Stimulated activated CD8-positive, alpha-beta memory T cell treated with anti-CD3 and anti-CD28 coated beads, Interleukin-7, amount 100 ng/mL, for 24 hours (primary cell): ENCODE measurements at places on chromosomes 4 and X.

- DNase-seq: no peak
Observed at GRCh38 chr4:147160908-147161513, 215.3 kb upstream of the TTC29 start.

DNA sequence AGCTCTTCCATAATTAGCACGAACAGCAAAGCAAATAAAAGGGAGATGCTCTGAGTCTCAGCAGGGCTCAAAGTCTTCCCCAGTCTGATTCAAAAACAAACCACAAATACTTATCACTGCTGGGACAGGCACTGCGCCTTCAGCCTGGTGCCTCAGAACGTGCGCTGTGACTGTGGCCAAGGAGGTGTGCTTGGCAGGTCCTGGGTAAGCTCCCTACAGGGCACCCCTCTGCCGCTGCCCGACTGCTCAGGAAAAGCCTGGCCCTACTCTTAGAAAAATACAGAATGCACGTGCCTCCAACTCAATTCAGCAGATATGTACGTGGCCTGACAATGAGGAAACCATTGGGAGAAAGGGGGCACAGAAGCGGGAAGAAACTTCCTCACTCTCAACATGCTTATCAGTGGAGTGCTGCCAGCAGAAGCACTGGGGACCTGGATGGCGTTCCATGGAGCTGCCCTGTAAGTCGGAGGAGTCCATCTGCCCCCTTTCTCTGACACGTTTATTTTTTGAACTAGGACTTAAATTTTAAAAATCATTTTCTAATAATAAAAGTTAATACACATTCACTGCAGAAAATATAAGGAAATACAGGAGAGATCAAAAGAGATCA lies 86.8 kb downstream of the GATB start:
- DNase-seq: no peak

DNA sequence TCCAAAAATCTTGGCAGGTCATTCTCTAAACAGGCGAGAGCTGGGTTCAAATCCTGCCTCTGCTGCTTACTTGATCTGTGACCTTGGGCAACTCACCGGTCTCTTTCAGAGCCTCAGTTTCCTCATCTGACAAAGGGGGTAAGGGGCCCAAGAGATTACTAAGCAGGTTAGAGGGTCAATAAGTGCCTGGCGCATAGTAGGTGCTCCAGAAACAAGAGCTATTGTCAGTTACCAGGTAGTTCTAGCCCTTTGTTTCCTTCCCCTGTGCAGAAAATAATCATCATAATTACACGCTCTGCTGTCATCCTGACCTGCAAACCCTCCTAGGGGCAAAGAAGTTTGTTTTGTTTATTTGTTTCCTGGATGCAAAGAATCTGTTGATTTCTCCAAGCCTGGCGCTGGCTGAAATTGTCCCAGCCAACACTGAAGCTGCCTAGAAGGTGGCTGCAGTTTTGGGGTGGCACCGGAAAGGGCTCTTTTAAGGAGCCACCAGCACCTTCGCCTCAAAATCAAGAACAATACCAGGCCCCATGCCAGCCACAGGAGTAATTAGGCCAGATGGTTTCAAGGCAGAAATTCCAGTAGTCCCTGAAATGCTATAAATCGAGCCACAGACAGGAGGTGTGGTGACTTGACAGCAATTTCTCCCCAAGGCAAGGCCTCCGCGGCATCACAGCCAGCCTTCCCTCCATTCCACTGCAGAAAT lies 10.2 kb upstream of the KIAA0232 start:
- no peak for DNase-seq

- no peak for DNase-seq
Observed at GRCh38 chrX:41737065-41737464, 13.1 kb downstream of the GPR82 start.

- no peak for DNase-seq
Observed at GRCh38 chr4:156568484-156568883, 403.1 kb downstream of the PDGFC start.

GRCh38 chrX:119755981-119756533 lies 2.3 kb upstream of the SOWAHD start:
- DNase-seq: no peak

DNA sequence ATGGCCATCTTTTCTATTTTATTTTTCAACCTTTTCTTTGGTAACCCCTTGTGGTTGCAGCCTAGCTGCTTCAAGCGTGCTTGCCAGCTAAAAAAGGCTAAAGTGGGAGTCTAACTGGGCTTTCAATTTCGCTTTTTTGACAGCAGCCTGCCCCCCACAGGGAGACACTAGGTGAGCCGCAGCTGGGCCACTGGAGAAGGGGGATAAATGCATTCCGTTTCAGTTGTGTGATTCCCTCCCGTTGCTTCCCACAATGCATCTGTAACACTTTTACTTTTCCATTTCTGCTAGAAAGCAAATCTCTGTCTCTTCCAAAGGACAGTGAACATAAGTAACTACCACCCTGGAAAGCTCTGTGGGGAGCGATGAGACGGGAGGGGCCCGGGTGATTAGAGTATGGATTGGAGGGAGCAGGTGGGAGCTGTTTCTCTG lies 86.3 kb upstream of the RAPGEF2 start:
- no peak for DNase-seq

- no peak for DNase-seq
Observed at GRCh38 chr4:87339440-87339839, 16.8 kb upstream of the HSD17B13 start.

DNA sequence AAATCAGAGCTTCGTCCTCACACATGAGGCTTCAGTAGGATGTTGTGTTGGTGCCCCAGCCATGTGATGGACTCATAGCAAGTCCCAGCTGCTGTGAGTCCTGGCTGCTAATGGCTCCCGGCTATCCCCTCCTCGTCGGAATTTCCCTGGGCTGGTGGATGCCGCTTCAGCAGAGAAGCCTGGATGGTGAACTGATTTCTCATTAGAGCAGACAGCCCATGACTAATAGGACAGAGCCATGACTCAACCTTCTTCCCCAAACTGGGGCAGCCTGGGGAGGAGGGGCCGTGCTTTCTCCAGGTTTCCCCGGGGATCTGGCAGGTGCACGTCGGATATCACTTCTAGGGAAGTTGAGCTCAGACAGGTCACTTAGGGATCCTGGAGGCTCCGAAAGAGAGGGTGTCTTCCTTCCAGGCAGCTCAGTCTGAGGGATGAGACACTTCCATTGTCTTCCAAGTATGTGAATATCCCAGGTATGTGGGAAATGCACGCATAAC lies 112.7 kb downstream of the ASMT start:
- no peak for DNase-seq

GRCh38 chr4:183871581-183871980 lies 33.5 kb upstream of the STOX2 start:
- DNase-seq: no peak

GRCh38 chr4:169730564-169730963 lies 27.2 kb downstream of the HPF1 start:
- DNase-seq: no peak

DNA sequence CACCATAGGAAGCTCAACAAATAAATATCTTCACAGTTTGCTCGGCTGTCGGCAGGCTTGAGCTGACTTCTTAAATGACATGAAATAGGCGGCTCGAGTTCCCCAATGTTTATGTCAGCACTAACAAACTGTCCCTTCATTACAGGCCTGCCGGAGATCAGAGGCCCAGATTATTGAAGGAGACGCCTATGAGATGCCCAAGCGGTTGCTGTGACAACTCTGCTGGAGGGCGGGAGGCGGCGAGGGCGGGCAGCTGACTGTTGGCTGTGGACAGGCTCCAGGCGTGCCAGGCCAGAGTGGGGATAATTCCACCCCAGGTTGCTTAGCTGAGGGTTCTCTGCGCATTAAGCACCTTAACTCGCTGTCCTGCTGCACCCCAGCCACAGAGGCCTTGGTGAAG lies 39.2 kb upstream of the MSX1 start:
- no peak for DNase-seq

DNA sequence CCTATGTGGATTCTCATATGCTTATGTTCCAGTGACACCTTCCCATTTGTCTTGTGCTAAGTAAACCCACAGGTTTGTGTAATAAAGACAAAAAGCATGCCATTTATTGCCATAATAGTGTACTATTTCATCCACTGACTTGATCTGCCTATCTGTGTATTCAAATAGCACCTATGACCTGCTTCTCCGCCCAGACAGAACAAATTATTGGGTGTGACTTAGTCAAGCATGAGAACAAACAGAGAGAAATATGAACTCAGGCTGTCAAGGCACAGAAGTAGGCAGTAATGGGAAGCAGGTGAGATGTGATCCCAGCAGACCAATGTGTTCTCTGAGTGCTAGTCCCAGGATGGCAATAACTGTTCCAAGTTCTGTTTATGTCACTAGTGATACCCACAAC lies 25.4 kb downstream of the ELOVL6 start:
- DNase-seq: no peak

GRCh38 chr4:95118497-95118896 lies 360.7 kb downstream of the BMPR1B start:
- no peak for DNase-seq

DNA sequence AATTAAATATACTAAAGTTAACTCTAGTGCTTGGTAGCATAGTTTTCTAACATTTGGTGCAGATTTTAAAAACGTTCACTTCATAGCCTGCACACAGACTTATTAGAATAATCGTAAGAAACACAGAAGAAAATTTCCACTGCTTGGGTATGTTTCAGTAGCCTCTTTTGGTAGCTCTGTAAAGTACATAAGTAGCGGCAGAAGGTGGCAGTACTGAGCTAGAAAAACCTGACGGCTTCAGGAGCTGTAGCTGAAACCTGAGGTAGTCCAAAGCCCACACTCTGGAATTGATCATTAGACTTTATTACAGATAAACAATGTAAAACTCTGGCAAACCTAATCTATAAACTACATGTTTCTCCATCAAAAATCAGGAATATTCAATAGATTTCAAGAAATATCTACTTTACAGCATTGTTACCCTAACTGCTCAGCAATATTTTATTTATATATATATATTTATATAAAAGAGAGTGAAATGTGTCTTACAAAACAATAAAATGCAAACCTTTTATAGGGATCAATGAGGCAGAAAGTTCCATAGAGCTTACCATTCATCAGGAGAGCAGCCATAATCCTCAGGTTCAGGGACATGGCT lies 88.2 kb downstream of the ATP8A1 start:
- peak; percentile 26 for DNase-seq

- no peak for DNase-seq
Observed at GRCh38 chrX:9821572-9821971, 35.3 kb downstream of the SHROOM2 start.

- DNase-seq: no peak
Observed at GRCh38 chr4:86892636-86892960, 376 bp upstream of the C4orf36 start.

DNA sequence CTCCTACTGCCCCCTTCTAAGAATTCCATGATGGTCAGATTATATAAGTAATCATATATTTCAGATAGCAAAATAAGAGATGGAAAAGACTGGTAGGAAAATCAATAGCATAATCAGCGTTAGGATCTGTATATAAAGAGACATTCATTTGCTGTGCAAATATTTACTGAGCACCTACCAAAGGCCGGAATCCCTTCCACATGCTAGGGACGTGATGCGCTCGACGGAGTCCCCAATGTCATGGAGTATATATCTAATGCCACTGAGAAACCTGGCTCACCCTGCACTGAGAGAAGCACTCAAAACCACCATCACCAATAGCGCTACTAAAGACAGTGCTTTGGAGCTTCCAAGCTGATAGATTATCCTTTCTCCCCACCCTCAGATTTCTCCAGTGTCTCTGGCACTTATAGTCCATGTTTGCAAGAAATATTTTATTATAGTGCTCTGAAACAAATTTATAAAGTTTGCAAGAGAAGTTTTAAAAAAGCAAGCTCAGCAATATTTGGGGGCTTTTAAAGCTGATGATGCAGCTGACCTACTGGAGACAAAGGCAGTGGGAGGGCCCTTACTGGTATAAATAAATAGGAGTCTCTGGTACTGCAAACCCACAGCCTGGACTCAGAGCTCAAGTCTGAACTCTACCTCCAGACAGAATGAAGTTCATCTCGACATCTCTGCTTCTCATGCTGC lies at the start of gene CXCL13:
CXCL13 (plus strand) TSS at position 611 of the 693 bp plus-strand sequence; CDS start at position 657, 46 bp downstream.
- no peak for DNase-seq

- no peak for DNase-seq
Observed at GRCh38 chr4:137156054-137156453, 376.2 kb downstream of the PCDH18 start.

DNA sequence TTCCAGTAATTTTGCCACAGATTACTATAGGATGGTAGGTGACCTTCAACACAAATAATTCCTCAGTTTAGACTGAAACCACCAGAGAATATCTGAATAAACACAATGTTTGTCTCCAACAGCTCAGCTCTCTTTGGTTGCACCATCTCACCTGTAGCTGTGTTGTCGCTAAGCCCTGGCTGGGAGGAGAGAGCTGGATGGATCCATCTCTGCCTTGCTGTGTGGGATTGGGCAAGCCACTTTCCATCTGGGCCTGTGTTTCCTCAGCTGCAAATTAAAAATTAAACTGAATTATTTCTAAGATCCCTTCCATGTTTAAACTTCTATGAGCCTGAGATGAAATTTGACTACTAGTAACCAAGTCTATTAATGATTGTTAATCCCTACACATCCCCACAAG lies 310.2 kb downstream of the FBXW7 start:
- no peak for DNase-seq

- DNase-seq: no peak
Observed at GRCh38 chr4:87911252-87911774, 64.2 kb upstream of the SPP1 start.

GRCh38 chr4:183299464-183299863 lies 20.6 kb downstream of the CLDN22 start:
- DNase-seq: no peak

GRCh38 chr4:96471956-96472867 lies 632.3 kb downstream of the PDHA2 start:
- no peak for DNase-seq

- DNase-seq: no peak
Observed at GRCh38 chr4:7584606-7585159, 150.0 kb upstream of the PSAPL1 start.

DNA sequence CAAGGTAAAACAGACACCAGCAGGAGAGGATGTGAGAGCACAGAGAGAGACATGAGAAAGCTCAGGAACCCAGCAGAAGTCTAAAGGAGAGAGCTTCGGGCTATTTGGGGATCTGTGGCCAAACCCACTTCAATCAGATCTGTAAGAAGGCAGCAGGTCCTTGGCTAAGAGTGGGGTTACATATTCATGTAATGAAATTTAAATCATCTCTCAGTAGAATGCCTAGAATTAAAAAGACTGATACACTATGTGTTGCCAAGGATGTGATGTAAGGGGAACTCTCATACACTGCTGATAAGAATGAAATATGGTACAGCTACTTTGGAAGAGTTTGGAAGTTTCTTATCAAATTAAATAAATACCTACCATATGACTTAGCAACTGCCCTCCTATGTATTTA lies 35.8 kb downstream of the PDE5A start:
- DNase-seq: no peak
